Myocyte (in vitro differentiated cells): ENCODE measurements at places on chromosomes 5 and 9.
A peak's percentile ranks its signal among the peaks of the same experiment; 100 is the strongest.

GRCh38 chr5:76473661-76474060 is 70.6 kb downstream of the IQGAP2 start:
- DNase-seq: no peak

- DNase-seq: no peak
Observed at GRCh38 chr5:5932824-5933223, 445.5 kb downstream of the MED10 start.

DNA sequence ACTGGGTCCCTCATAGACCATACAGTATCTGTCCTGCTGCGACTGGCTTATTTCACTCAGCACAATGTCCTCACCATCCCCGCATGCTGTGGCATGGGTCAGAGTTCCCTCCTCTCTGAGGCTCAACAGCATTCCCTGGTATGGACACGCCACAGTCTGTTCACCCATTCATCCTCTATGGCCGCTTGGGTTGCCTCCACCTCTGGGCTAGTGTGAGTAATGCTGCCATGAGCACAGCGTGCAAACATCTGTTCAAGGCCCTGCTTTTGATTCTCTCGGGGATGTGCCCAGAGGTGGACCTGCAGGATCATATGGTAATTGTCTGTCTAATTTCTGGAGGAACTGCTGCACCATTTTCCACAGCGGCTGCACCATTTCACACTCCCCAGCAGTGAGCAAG is 5.5 kb upstream of the FBP2 start:
- no peak for DNase-seq

GRCh38 chr5:150653145-150653761 is 7.8 kb upstream of the MYOZ3 start:
- DNase-seq: peak; percentile 87

DNA sequence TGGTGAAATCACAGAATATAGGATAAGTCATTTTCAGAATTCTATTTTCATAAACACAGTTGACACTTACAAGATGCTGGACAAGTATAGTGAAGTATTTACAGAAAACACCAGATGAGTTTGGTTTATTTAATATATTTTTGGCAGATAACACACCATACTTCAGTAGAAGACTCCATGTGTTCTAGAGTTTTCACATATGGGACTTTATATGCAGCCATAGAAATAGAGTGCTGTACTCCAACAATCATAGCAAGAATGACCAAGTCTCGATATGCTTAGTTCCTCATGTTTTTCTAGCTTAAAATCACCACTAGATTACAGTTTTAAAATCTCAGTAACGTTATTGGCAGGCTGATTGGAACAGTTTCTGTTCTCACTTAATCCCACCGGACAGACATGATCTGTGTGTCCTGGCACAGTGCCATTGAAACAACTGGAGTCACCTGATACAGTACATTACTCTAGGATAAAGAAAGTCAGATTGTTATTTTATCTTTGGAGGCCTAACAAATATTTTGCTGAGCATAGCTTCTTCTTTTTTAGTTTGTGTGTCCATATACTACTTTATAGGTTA is 45.8 kb upstream of the ERBIN start:
- DNase-seq: peak; percentile 80

GRCh38 chr5:173318881-173319620 is 9.2 kb downstream of the STC2 start:
- DNase-seq: peak; percentile 40
